Neural progenitor cell (in vitro differentiated cells): ENCODE measurements at places on chromosomes 12 and 14. TPM values are rescaled to one million over a fixed set of nuclear protein-coding genes. Genes with fewer than 3 reads are reported as not detected.

CCDC60 gene
- 0.28 and 4.6 TPM in 2 replicates for total RNA-seq

CD163L1 gene
- total RNA-seq, result 0.22 TPM in 1 of 2 replicates, not detected in the other

CD163 gene
- not detected in 2 replicates for total RNA-seq

SLC22A17 gene
- total RNA-seq, result 22.2 and 80.8 TPM in 2 replicates

FAM234B gene
- 20.8 and 23.1 TPM in 2 replicates for total RNA-seq

TMEM229B gene
- 0.12 TPM in 1 of 2 replicates, not detected in the other for total RNA-seq

CLEC4C gene
- not detected in 2 replicates for total RNA-seq

CLEC4A gene
- 0.43 and 2.0 TPM in 2 replicates for total RNA-seq

TRAF3 gene
- total RNA-seq, result 15.7 and 18.1 TPM in 2 replicates

TC2N gene
- 3.8 and 5.8 TPM in 2 replicates for total RNA-seq

FGD4 gene
- total RNA-seq, result 29.6 and 41.4 TPM in 2 replicates

HCAR3 gene
- total RNA-seq, result not detected in 2 replicates

METTL17 gene
- total RNA-seq, result 126 and 155 TPM in 2 replicates

FSCB gene
- total RNA-seq, result not detected in 2 replicates

TBX5 gene
- total RNA-seq, result not detected in 2 replicates

RHOJ gene
- not detected in 2 replicates for total RNA-seq

PAPLN gene
- 17.3 and 23.7 TPM in 2 replicates for total RNA-seq

GARIN6 gene
- not detected in 2 replicates for total RNA-seq
